ENCODE measurements at places on chromosomes 2 and 18.

GRCh38 chr18:73614812-73615211 lies 532.8 kb downstream of the FBXO15 start:
- DNase-seq, result no peak

DNA sequence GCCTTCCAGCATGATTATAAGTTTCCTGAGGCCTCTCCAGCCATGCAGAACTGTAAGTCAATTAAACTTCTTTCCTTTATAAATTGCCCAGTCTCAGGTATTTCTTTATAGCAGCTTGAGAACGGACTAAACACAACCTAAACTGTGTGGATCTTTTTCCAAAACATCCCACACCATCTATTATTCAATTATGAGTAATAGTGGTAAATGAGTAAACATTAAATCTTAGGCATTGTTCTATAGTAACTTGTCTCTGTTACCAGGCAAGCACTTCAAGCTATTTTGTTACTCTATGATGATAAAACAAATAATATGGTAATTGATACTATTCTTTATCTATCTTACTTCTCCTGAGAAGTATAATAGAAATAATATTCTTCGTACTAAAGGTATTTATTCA lies 536.9 kb upstream of the CHAC2 start:
- DNase-seq, result no peak

- no peak for DNase-seq
Measured at GRCh38 chr18:27378431-27379095, 193.5 kb upstream of the CHST9 start.

DNA sequence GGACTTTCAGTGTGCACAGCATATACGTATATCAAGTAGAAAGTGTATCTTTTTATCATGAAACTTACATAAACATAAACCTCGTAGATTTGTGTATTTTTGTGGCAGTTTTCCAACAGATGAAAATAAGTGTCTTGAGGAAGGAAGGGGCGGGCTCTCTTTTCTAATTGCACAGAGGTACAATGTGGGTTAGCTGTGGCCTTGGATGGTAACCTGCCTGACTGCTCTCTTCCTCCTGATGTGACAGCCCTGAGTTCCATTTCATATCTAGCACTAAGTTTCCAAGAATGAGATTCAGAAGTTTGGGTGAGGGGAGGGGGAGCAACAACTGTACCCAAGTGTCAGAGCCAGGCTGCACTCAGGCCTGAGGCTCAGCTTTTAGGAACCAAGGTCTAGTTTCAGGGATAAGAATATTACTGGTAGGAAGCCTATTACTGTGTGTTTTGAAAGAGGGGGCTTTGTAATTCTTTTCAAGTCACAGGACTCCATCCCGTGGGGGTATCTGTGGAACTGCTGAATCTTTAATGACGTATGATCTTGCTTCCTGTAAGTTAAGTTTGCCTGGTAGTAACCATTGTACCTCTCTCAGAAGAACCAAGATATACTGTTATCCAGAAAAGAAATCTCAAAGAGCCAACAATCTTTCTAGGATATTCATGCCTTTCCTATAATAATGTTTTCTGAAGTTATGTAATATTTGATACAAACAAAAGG lies 483.7 kb downstream of the PTPRM start:
- DNase-seq, result no peak

GRCh38 chr2:215360596-215360995 lies 48.7 kb downstream of the ATIC start:
- no peak for DNase-seq

GRCh38 chr2:102056079-102056581 lies 64.4 kb downstream of the IL1R2 start:
- DNase-seq, result no peak

DNA sequence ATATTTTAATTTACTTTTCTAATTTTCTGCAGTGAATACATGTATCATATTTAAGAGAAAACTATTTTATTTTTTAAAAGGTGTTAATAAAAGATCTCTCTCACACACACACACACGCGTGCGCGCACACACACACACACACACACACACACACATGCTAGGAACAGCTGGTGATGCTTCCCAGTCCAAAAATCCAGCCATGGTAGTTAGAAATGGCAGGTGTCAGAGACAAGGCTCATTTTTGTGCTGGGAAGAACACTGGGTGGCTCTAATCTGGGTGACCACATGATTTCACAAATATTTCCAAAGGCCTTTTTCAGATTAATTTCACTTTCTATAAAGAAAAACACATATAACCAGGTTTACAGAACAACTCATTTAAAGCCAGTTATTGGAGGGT lies 104.5 kb upstream of the NCK2 start:
- DNase-seq, result no peak

GRCh38 chr2:205561441-205561840 lies 120.9 kb upstream of the NRP2 start:
- DNase-seq, result no peak

GRCh38 chr2:118721817-118722551 lies 125.5 kb downstream of the EN1 start:
- no peak for DNase-seq

GRCh38 chr2:179239195-179239594 lies 25.4 kb downstream of the SESTD1 start:
- DNase-seq, result no peak

- no peak for DNase-seq
Measured at GRCh38 chr2:237692601-237693290, 65.4 kb downstream of the LRRFIP1 start.

DNA sequence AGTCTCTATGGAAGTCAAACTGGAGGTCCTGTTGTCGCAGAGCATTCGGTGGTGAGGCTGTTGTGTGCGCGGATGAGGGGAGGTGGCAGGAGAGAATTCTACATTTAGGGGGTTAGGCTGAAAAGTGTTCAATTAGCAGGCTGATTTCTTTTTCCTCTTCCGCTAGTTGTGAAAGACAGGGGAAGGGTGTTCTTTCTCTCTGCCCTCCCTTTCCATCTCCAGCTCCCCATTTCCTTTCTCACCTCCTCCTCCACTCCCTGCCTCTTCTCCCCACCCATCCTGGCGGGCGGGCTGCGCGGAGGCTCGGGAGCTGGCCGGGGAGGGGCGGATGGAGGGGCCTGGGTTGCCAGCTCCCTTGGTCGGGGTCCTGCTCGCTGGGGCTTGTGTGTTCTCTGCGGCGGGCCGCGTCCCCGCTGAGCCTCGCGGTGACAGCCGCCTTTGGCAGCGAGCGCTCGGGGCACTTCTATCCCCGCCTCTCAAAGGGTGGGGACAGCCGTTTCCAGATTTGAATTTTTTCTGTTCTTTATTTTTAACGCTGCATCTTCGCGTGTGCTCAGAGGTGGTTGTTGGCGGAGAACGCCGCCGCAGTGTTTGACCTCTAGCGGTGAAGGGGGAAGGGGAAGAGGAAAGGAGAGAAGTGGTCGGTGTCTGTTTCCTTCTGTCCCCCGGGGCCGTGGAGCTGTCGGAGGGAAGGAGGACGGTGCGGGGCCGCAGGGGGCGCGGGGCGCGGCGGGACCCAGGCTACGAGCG lies 3.6 kb downstream of the SOX11 start:
- no peak for DNase-seq

DNA sequence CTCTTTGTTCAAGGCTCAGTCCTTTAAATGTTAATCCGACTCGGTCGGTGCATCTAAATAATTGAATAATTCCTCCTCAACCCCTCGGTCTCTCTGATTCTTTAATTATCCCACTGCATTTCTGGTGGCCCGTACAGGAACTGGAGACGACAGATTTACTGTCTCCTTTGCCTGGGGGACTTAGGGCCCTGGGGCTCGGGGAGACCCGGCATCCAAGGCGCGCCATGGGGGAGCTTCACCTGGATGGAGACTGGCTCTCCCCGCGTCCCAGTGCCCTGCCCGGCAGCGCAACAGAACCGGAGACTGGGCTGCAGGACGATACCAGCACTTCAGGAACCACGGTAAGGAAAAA lies 47.7 kb upstream of the SELENOI start:
- no peak for DNase-seq

DNA sequence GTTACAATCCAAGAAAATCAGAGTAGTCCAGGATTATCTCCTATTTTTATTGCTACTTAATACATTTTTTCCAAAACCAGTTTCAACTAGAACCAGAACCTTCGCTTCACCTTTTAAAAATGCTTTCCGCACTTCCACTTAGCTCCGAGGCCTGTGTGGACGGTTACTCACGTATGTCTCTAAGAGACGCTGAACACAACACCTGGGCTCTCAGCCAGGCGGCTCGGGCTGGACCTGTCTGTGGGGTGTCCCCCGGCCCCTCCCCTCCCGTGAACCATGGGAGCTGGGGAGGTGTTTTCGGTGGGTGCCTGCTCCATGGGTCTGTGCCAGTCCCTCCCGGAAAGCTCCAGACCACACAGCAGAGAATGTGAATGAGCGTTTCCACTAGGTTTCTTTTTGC lies 223.8 kb downstream of the GLI2 start:
- no peak for DNase-seq

DNA sequence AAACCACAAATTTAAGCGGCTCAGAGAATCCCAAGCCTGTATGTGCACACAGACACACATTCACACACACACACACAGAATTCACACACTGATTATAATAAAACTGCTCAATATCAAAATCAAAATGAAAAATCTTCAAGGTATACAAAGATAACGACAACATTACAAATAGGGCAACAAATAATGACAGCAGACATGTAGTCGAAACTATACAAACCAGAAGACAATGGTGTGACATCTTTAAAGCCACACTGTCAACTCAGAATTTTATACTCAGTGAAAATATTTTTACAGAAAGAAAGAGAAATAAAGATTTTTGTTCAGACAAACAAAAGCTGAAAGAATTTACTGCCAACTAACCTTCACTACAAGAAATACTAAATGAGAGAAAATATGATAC lies 333.4 kb downstream of the INSIG2 start:
- no peak for DNase-seq

Data from stimulated activated CD4-positive, alpha-beta T cell treated with anti-CD3 and anti-CD28 coated beads, Interleukin-15, amount 100 ng/mL, for 1 hour (primary cell).